ENCODE measurements at places on chromosomes 7 and 10.

- DNase-seq = no peak
Observed at GRCh38 chr7:108989319-108989718, 419.6 kb downstream of the DNAJB9 start.

DNA sequence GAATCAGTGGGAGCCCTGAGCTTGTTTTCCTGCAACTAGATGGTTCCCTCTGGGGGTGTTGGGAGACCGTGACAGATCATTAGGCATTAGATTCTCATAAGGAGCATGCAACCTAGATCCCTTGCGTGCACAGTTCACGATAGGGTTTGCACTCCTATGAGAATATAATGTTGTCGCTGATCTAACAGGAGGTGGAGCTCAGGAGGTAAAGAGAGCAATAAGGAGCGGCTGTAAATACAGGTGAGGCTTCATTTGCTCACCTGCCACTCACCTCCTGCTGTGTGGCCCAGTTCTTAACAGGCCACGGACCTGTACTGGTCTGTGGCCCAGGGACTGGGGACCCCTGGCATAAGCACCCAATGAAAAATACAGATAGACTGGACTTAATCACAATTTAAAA, 10.7 kb downstream of the SLC26A3 start:
- no peak for DNase-seq

DNA sequence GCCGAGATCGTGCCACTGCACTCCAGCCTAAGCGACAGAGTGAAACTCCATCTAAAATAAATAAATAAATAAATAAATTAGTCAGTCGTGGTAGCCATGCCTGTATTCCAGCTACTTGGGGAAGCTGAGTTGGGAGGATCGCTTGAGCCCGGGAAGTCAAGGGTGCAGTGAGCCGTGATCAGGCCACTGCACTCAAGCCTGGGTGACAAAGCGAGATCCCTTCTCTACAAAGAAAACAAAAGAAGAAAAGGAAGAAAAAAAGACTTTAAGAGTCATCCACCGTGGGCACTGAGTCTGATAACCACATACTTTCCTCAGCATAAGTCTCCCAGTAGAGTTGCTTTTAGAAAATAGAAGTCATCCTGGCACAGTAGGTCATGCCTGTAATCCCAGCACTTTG, 2.6 kb downstream of the TMEM254 start:
- no peak for DNase-seq

DNA sequence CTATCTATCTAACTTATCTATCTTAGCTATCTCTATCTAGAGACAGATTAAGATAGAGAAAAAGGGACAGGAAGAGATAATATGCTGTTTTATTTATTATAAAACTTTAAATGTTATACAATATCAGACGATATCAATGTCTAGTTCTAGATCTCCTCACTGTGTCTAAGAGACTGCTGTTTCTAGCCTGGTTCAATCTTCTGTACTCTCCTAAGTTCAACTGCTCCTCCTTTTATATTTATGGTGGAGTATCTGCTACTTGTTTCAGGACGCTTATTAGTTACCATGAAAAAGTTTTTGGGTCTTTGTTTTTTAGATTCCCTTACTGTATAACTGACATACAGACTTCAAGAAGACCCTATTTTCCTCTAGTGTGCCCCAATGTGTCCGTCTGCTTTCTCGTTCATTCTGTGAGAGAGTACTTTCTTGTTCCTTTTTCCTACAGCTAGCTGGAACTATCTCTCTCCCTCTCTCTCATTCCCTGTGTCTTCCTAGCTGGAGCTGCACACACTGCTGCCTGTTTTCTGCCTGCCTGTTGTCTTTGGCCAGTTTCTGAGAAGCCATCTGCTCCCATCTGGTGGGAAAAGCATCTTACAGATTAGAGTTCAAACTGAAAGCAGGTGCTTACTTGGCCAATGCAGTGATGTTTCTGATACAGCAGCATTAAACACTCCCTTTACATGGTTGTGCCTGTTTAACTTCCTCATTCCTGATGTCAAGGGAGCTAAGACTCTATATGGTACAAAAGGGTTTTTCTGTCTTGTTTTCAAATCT, 49.4 kb upstream of the ARL4A start:
- DNase-seq = no peak

DNA sequence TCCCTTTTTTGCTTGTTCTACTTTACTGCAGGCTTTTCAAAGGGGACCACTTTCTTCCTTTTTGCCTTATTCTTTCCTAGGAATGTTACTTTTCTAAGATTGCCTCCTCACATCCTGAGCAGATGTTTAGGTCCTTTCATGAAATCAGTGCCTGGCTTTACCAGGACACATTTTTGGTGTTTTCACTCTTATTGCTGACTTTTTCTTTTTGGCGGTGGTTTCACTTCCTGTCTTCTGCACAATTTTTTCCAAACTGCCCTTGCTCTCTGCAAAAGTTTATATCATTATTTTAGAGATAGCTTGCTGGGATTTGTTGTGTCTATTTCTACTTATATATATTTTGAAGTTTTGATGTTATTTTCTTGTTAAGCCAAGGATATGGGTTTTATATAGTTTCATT, 332.2 kb upstream of the MTPN start:
- no peak for DNase-seq

All from NCI-H748 treated with DMSO at 0.1 percent for 48 hours (cell line).